Effector memory CD4-positive, alpha-beta T cell (primary cell): ENCODE measurements at places on chromosomes 3 and 15.

GRCh38 chr3:116483135-116483534 is 37.8 kb upstream of the LSAMP start:
- no peak for DNase-seq

- no peak for DNase-seq
Observed at GRCh38 chr3:124998247-124998630, 57.6 kb downstream of the HEG1 start.

DNA sequence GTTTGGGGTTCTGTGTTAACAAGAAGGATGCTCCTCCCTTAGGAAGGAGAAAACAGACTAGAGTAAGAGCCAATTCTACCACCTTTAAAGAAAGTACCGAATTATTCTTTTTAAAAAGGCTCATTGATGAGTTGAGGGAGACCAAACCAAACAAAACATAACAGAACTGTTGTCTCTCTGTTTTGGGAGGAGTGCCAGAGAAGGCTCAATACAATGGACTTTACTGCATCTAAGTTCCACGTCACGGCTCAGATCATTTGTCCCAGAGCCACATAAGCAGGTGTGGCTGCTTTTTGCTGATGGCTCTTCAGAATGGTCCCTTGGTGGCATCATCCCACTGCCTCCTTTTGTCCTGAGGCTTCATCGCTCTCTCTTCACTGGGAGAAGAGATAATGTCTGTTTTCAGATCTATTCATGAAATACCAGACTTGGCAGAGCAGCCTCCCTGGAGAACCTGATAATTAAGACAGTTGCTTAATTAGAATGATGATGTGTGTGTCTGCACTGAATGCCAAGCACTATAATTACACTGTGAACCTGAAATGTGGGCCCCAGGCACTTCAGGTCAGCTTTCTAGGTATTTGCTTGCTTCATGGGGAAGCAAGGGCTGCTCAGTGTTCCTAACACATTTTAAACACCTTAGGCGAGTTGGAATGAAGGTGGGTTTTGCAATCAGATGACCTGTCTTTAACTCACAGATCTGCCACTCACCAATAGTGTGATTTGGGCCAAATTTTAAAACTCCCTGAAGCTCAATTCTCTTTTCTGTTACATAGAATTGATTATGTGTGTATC is 335.2 kb upstream of the MCTP2 start:
- DNase-seq: no peak

- DNase-seq: no peak
Observed at GRCh38 chr15:77251662-77252061, 168.2 kb downstream of the PEAK1 start.

DNA sequence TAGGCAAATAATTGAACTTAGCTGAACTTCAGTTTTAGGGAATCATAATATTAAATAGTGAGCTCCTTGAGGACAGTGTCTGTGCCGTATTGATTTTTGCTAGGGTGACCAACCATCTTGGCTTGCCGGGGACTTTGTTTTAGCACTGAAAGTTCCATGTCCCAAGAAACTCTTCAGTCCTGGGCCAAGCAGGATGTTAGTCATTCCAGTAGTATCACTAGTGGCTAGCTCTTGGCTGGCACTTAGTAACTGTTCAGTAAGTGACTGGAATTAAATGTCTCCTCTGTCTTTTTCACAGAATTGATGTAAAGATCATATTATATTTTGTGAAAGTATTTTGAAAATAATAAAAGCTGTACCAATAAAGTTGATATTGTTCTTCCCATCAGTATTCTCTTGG is 42.3 kb downstream of the RSRC1 start:
- DNase-seq: no peak
